ENCODE measurements at places on chromosomes 2 and 18. TPM values are rescaled to one million over a fixed set of nuclear protein-coding genes. Genes with fewer than 3 reads are reported as not detected.

GRCh38 chr18:62558015-62558663, 35.3 kb downstream of the ZCCHC2 start:
- H3K27ac ChIP-seq: no peak overlapping the region
- H3K27me3 ChIP-seq: no peaks in the 10 kb centered on the region
- peaks cover 7% of the 10 kb centered on the region for H3K4me1 ChIP-seq
- H3K4me3 ChIP-seq: no peak overlapping the region

DNA sequence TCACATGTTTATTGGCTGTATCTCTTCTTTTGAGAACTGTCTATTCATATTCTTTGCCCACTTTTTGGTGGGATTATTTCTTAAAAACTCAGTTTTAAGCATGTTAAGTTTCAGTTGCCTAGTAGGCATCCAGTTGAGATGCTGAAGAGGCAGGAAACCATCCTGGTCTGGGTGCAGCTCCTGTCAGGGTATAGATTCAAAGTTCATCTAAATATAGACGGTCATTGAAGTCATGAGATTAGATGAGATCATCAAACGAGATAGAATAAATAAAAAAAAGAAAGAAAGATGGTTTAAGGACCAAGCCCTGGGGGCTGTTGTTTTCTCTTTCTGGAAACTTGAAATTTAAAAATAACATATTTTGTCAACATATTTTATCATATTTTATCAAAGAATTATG, 9.2 kb upstream of the DNAH7 start:
- H3K27me3 ChIP-seq: no peaks in the 10 kb centered on the region
- no peaks in the 10 kb centered on the region for H3K36me3 ChIP-seq
- H3K4me3 ChIP-seq: no peak overlapping the region
- H3K27ac ChIP-seq: peak overlapping the region; percentile 24
- no peak for DNase-seq
- peaks cover 31% of the 10 kb centered on the region for H3K4me1 ChIP-seq

DNA sequence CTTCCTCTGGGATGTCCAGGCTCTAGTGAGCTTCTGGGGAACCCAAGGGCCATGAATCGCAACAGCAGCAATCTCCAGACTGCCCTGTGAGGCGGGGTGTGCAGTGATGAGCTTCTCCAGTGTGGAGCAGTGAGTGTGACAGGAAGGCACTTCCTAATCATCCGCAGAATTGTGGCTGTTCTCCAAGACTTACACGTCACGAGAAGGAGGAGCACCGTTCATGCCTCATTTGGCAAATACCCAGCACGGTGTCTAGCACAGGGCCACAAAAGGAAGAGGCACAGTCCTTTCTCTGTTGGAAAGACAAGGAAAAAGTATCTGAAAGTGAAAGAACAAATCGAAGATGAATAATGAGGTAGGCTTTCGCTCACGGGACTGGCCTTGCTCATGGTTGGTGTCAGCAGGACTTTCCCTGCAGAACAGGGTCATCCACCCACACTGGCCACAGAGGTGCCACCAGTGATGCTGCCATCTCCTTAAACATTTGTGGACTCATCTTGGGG, 125.1 kb upstream of the HAAO start:
- DNase-seq: no peak
- H3K27me3 ChIP-seq: no peaks in the 10 kb centered on the region
- H3K27ac ChIP-seq: no peak overlapping the region
- no peaks in the 10 kb centered on the region for H3K36me3 ChIP-seq
- peaks cover 12% of the 10 kb centered on the region for H3K4me1 ChIP-seq

- DNase-seq: no peak
- no peak overlapping the region for H3K27ac ChIP-seq
- no peak overlapping the region for H3K4me3 ChIP-seq
- H3K4me1 ChIP-seq: peaks cover 19% of the 10 kb centered on the region
- H3K27me3 ChIP-seq: peaks cover 58% of the 10 kb centered on the region
These were observed 405.6 kb downstream of the TNS1 start for GRCh38 chr2:217597145-217597544.

DNA sequence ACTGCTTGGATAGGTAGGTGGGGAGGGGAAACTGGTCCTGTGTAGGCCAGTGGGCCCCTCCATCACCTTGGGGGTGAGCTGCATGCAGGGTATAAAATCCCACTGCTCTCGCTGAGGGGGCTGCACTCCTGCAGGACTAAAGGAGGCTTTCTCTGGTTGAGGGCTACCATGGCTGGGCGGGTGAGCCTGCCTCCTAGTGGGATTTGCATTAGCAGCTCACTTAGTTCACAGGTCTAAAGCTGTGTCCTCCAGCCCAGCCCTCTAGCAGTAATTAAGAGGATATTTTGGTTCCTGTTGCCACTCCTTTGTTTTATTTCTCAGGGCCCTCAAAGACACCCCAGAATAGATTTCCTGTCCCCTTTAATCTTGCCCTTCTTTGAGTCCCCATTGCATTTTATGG, 24.6 kb downstream of the TMEM127 start:
- DNase-seq: no peak
- no peak overlapping the region for H3K4me3 ChIP-seq
- no peaks in the 10 kb centered on the region for H3K36me3 ChIP-seq
- no peaks in the 10 kb centered on the region for H3K27me3 ChIP-seq
- peaks cover 5% of the 10 kb centered on the region for H3K4me1 ChIP-seq

GRCh38 chr18:31079973-31080372, 22.2 kb downstream of the DSC2 start:
- no peak for DNase-seq
- H3K36me3 ChIP-seq: no peaks in the 10 kb centered on the region
- no peaks in the 10 kb centered on the region for H3K4me1 ChIP-seq
- no peak overlapping the region for H3K4me3 ChIP-seq

- DNase-seq: no peak
- no peaks in the 10 kb centered on the region for H3K27me3 ChIP-seq
- no peaks in the 10 kb centered on the region for H3K36me3 ChIP-seq
- no peak overlapping the region for H3K4me3 ChIP-seq
- peak overlapping the region; percentile 61 for H3K27ac ChIP-seq
These were observed 11.6 kb downstream of the BMPR2 start for GRCh38 chr2:202387608-202388342.

- no peaks in the 10 kb centered on the region for H3K36me3 ChIP-seq
- H3K27ac ChIP-seq: no peak overlapping the region
- no peak overlapping the region for H3K4me3 ChIP-seq
- DNase-seq: no peak
- H3K4me1 ChIP-seq: no peaks in the 10 kb centered on the region
These were observed 123.2 kb downstream of the KCNS3 start for GRCh38 chr2:18001671-18002070.

DNA sequence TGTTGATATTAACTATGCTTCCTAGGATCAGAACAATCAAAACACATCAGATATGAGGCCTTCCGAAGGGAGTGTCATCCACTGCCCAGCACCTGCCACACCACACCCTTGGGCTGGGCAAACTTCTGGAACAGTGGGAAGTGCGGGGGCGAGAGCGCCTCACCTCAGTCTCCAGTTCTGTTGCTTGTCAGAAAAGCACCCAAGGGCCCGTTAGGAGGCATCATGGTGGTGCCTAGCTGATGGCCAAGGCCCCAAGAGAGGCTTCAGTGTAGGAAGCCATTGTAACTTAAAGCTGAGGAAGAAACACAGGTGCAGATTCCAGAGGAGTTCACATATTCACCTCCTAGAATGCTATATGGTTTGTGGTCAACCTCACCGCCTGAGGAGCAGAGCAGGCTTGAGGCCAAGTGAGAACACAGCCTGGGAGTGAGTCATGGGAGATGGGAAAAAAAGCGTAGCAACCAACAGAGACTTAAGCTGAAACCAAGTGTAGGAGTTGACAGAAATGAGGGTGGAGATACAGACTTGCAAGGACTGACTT, 85.1 kb upstream of the ATL2 start:
- H3K27me3 ChIP-seq: peaks cover 14% of the 10 kb centered on the region
- H3K4me1 ChIP-seq: peaks cover 54% of the 10 kb centered on the region
- H3K27ac ChIP-seq: peak overlapping the region; percentile 17
- H3K4me3 ChIP-seq: no peak overlapping the region
- DNase-seq: no peak

DNA sequence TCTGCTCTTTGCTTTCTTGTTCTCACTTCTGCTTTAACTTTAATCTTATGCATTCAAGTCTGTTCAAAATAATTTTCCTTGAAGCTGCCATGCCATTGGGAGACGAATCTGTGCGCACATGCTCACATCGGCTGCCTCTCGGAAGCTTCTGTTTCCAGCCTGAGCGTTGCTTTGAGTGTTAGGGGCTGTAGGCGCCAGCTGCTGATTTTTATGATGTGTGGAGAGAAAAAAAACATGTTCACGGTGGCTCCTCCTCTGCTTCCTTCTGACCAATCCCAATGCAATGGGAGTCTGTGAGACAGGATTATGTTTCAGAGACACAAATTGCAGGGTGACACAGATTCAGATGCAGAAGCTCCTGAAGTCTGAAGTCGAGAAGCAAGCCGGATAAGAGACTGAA, at the start of gene MC4R:
Gene MC4R, minus strand, starts transcription at position 180 of the 400 bp plus-strand sequence. CDS start 426 bp downstream, outside the sequence.
- H3K4me3 ChIP-seq: peak within 1 kb of the TSS; percentile 75
- H3K4me1 ChIP-seq: peaks cover 15% of the 10 kb centered on the region
- no peaks in the 10 kb centered on the region for H3K36me3 ChIP-seq

- no peak for DNase-seq
- peak overlapping the region; percentile 88 for H3K27ac ChIP-seq
These were observed 17.7 kb upstream of the CYP1B1 start for GRCh38 chr2:38093527-38094165.

- H3K27me3 ChIP-seq: no peaks in the 10 kb centered on the region
- H3K4me3 ChIP-seq: no peak overlapping the region
- DNase-seq: no peak
- no peaks in the 10 kb centered on the region for H3K36me3 ChIP-seq
- peaks cover 11% of the 10 kb centered on the region for H3K4me1 ChIP-seq
- H3K27ac ChIP-seq: no peak overlapping the region
These were observed 34.3 kb downstream of the ARHGAP25 start for GRCh38 chr2:68768951-68769350.

DNA sequence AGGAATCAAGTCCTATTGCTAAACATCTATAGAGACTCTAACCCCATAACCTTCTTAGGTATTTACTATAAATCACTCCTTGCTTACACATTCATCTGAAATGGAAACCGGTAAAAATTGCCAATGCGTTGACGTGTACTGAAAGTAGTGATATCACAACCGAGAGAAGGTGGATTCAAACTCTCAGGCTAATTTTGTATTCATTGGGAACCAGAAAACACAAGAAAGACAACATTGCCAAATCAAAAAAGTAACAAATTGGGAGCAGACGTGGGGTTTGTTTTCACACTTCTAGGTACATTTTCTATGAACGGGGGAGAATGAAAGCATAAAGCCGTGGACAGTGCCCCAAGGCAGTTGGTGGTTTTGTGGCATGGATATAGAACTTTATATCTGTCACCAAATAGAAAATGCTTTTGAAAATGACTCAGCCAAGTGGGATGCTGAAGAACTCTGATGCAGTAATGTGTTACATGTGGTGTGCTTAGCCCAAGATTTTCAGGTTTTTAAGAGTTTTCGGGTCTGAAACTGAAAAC, 155.1 kb upstream of the RASGRP3 start:
- peak overlapping the region; percentile 60 for H3K27ac ChIP-seq
- H3K4me1 ChIP-seq: peaks cover 30% of the 10 kb centered on the region
- no peaks in the 10 kb centered on the region for H3K27me3 ChIP-seq
- H3K4me3 ChIP-seq: no peak overlapping the region

- peak overlapping the region; percentile 84 for H3K27ac ChIP-seq
- H3K4me3 ChIP-seq: no peak overlapping the region
- H3K27me3 ChIP-seq: no peaks in the 10 kb centered on the region
- H3K4me1 ChIP-seq: peaks cover 38% of the 10 kb centered on the region
- H3K36me3 ChIP-seq: no peaks in the 10 kb centered on the region
These were observed 456.6 kb upstream of the UBE2E3 start for GRCh38 chr2:180523621-180524340.

GRCh38 chr18:36073676-36074075, 6.3 kb upstream of the RPRD1A start:
- peaks cover under 1% of the 10 kb centered on the region for H3K4me1 ChIP-seq
- H3K27ac ChIP-seq: no peak overlapping the region
- peaks cover 24% of the 10 kb centered on the region for H3K27me3 ChIP-seq

DNA sequence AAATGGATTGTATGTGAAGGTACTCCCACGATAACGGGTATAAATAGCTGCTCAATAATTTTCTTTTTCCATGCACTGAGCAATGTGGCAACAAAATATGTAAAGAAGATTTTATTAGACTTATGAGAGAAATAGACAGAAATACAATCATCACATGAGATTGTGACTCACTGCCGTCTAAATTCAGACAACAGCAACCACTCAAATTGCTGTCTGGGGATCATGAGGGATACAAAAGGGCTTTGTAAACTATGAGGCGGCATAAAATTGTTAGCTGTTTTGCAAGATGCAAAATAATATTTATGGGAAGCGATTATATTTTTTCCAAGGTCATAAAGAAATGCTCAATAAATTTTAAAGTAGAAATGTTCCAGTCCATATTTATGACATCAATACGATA, 259.1 kb upstream of the AGAP1 start:
- H3K27ac ChIP-seq: no peak overlapping the region
- H3K36me3 ChIP-seq: no peaks in the 10 kb centered on the region
- peaks cover 10% of the 10 kb centered on the region for H3K4me1 ChIP-seq
- DNase-seq: no peak
- H3K27me3 ChIP-seq: peaks cover 12% of the 10 kb centered on the region

- DNase-seq: no peak
- H3K27ac ChIP-seq: no peak overlapping the region
- no peaks in the 10 kb centered on the region for H3K4me1 ChIP-seq
- H3K36me3 ChIP-seq: no peaks in the 10 kb centered on the region
- H3K4me3 ChIP-seq: no peak overlapping the region
These were observed 774.1 kb downstream of the METTL4 start for GRCh38 chr18:1797235-1797634.

GRCh38 chr2:171711351-171711750, 24.1 kb downstream of the DYNC1I2 start:
- peaks cover 29% of the 10 kb centered on the region for H3K36me3 ChIP-seq
- H3K4me1 ChIP-seq: peaks cover 49% of the 10 kb centered on the region
- no peaks in the 10 kb centered on the region for H3K27me3 ChIP-seq
- DNase-seq: no peak
- H3K4me3 ChIP-seq: no peak overlapping the region

DNA sequence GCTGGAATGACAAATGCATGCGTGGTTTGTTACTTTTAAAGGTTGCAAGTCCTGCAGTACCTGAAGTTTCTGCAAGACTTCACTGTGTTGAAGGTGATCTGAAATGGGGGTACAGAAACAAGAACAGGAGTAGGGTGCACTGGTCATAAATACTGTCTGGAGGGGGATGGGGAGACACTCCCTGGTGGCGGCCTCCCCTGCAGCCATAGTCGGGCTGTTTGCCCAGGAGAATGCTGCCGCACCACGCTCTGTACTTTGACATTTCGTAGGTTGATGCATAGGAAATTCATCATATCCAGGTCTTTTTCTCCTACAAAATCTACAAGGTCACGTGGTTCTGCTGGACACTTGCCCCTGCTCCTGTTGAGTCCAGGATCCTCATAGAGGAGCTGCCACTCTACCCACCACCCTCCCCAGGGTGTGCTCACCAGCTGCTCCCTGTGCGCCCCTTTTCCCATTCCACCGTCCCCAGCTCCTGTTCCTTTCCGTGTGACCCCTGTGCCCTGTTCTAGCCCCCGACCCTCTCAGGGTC, 103.8 kb downstream of the RNF144A start:
- H3K27me3 ChIP-seq: no peaks in the 10 kb centered on the region
- no peak overlapping the region for H3K27ac ChIP-seq
- H3K36me3 ChIP-seq: peaks cover 4% of the 10 kb centered on the region
- peaks cover 20% of the 10 kb centered on the region for H3K4me1 ChIP-seq
- H3K4me3 ChIP-seq: no peak overlapping the region

Gene GAREM1
- total RNA-seq: 1.7 TPM

Gene RAB1A
- total RNA-seq: 132 TPM

Gene TMEFF2
- 46.8 TPM for total RNA-seq

Gene ALK
- total RNA-seq: not detected

Gene ECEL1
- 0.60 TPM for total RNA-seq

Gene ANKRD30B
- total RNA-seq: not detected

Gene REG1B
- not detected for total RNA-seq

All from osteocyte (in vitro differentiated cells).